ENCODE measurements at places on chromosomes 11 and 22.

DNA sequence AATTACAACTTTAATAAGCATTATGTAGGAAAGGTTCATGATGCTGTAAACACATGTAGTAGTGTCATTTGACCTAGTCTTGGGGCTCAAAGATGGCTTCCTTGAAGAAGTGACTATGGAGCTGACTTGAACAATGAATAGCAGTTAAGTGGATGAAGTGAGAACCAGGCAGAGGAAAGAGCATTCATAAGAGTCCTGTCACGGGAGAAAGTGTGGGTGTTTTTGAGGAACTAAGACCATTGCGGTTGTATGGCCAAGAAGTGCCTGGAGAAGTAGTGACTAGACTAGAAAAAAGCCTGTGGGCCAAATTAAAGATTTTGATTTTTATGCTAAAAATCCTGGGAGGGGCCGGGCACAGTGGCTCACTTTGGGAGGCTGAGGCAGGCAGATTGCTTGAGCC, 7.2 kb upstream of the IL18BP start:
- no peak for DNase-seq

DNA sequence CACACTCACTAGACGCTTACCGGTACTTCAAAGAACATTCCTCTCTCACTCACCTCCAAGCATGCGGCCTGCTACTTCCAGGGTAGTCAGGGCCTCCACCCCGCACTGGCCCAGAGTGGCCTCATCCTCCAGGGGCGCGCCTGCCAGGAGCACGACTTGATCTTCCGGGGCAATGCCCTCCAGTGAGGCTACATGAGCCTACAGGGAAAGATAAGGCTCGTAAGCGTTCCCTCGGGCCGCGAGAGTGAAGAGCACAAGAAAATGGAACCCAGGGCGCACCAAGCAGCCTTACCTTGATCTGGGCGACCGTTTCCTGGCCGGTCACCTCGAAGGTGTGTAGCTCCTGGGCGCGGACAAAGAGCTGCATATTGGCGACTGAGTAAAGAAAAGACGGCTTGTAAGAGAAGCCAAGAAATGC, 478 bp downstream of the FAU start:
- DNase-seq, result no peak

GRCh38 chr22:19911540-19912270, 29.9 kb upstream of the COMT start:
- DNase-seq, result no peak

DNA sequence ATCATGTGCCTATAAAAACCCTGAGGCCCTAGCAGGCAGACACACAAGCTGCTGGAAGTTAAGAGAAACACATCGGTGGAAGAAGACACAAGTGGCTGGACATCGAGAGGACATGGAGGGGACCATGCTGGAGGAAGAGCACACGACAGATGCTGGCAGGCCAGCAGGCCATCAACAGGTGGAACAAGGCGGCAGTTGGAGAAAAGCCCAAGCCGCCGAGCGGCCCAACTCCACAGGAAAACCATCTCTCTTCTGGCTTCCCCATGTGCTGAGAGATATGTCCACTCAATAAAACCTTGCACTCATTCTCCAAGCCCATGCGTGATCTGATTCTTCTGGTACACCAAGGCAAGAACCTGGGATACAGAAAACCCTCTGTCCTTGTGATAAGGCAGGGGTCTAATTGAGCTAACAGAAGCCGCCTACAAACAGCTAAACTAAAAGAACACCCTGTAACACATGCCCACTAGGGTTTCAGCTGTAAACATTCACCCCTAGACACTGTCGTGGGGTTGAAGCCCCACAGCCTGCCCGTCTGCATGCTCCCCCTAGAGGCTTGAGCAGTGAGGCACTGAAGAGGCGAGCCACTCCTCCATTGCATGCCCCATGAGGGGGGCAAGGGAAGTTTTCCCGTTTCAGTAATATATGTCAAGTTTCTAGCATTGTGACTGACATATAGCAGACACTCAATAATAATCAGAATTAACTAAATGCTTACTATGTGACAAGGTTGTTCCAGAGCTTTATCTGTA, 39.0 kb upstream of the MMP20 start:
- DNase-seq, result no peak

DNA sequence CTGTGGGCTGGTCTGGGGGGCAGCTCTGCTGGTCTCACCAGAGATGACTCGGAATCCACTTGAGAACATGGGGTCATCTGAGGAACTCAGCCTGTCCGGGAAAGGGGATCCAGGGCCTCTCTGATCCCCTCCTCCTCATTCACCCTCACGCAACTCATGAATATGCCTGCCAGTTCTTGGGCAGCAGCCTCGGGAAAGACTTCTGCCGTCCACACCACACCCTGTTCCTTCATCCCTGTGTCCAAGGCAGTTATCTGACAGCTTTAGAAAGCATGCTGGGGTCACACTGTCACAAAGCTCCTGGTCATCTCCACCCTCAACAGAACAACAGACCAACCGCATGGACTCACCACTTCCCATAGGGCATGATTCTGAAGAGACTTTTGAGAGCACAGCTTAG, 88.3 kb downstream of the AMOTL1 start:
- no peak for DNase-seq

DNA sequence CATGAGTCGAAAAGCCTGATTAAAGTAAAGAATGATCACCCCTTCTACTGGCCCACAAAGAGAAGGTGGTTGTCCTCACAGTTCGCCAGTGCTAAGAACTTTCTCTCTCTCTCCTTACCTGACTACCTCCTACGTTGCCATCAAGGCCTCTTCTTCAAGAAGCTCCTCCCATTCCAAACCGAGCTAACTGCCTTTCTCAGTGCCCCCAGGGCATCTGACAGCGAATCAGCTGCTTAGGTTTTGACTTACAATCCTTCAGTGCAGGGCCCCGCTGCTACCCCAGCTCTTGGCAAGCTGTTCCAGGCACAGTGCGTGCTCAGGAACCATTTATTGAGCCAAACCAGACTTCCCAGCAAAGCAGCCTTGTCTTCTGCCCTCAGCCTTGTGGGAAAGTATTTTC, 5.8 kb downstream of the VSTM5 start:
- no peak for DNase-seq

GRCh38 chr11:115202900-115203552, 301.2 kb downstream of the CADM1 start:
- no peak for DNase-seq

DNA sequence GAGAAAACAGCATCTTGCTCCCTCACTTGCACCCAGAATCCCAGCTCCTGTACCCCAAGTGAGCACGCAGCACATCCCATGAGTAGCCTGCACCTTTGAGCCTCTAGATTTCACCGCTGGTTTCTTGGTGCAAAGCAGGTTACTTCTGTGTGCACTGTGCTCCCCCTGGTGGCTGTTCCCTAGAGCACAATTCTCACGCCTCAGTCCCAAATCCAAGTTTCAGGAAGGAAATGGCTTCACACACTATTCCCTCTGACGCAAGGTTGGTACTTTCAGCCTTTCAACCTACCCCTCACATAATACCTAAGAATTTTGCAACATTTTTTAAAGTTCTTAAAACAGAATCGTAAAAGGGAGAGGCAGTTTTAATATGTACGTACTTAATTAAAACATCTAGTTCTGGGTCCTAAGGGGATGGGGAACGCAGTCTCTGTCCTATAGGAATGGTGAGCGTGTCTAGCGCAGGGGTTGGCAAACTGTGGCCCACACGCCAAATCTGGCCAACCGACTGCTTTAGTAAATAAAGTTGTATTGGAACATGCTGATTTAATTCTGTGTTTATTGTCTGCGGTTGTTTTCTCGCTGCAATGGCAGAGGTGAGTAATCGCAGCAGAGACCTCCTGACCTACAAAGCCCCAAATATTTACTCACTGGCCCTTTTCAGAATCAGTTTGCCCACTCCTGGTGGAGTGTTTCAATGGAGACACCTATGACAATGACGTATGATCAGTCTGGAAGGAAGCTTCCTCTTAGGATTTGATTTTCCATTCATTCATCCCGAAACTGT, 27.5 kb downstream of the DHCR7 start:
- DNase-seq, result no peak

DNA sequence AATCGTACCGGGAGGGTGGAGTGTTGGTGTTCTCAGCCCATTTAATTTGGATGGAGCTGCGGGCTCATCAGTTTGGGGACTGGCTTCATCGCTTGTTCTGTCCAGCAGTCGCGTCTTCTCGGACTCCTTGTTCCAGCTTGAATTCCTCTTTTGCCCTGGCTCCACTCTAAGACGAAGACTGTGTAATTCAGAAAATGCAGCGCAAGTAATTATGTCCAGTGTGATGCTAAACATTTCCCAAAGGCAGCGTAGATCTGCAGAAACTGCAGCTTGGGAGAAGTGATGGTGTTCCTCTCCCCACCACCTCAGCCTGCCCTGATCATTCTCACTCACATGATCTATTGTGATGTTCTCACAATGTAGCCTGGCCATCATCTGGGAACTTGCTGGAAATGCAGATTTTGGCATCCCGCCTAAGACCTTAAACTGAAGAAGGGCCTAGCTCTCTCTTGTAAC, 666 bp downstream of the SLC25A18 start:
- DNase-seq, result no peak

- no peak for DNase-seq
Measured at GRCh38 chr22:31857247-31857646, 87.1 kb upstream of the YWHAH start.

- no peak for DNase-seq
Measured at GRCh38 chr11:63705526-63705925, 24.2 kb downstream of the RTN3 start.

GRCh38 chr11:30917859-30918478, 331.8 kb upstream of the MPPED2 start:
- DNase-seq, result no peak

DNA sequence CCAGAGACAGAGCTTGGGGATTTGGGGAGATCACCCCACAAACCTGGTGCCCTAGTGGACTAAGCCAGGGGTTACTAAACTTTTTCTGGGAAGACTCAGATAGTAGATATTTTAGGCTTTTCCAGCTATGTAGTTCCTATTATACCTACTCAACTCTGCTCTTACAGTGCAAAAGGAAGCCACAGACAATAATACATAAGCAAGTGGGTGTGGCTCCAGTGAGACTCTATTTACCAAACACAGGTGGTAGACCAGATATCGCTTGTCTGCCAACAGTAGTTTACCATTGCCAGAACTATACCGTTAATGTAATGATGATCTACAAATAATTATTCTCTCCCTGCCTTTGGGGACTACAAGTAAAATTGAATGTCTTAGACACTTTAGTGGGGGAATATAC, 6.9 kb downstream of the LDHC start:
- DNase-seq, result no peak

DNA sequence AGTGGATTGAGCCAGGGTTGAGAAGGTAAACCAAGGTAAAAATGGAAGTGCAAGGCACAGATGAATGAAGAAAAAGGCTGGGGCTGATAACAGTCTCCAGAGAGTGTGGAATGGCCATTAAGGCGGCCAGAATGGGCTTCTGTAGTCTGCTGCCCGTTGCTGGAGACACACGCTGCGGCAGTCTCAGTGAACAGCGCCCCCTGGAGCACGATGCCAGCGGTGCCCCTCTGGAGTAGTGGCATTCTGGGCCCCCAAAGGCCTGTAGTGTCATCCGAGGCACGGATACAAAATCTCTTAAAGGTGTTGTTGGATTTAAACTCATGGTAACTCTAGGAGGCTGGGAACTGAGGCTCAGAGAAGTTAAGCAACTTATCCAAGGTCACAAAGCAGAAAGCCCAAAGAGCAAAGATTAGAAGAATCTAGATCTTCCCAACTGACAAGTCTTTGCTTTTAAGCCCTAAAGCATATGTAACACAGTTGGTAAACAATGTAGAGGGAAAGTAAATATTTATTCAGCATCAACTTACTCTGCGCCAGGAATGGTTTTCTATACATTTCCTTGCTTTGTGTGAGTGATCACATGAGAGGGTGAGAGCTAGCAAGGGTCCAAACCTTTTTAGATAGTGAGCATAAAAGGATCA, 18.2 kb downstream of the KCNJ1 start:
- DNase-seq, result no peak

DNA sequence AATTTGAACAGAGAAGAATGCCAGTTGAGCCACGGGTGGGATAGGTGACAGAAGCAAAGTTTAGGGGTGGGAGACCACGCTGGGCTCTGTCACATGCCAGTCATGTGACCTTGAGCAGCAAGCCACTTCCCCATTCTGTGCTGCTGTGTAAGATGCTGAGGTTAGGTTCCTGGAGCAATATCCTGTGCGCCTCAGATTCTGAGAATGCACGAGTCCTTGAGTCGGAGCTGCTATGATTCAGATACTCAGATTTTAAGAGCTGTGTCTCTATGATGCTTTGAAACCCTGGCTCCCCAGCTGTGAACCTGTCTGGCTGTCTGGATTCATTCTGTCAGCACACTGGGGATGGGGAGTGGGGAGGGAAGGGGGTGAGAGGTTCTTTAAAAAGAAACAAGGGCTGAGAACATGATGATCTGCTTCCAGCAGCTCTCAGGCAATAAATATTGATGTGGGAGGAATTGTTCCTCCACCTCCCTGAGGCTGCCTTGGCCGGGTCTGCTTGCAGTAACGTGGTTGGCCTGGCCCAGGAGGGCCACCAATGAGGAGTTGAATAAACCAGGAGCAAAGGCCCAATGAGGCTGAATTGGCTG, 24.0 kb downstream of the SLCO2B1 start:
- no peak for DNase-seq

DNA sequence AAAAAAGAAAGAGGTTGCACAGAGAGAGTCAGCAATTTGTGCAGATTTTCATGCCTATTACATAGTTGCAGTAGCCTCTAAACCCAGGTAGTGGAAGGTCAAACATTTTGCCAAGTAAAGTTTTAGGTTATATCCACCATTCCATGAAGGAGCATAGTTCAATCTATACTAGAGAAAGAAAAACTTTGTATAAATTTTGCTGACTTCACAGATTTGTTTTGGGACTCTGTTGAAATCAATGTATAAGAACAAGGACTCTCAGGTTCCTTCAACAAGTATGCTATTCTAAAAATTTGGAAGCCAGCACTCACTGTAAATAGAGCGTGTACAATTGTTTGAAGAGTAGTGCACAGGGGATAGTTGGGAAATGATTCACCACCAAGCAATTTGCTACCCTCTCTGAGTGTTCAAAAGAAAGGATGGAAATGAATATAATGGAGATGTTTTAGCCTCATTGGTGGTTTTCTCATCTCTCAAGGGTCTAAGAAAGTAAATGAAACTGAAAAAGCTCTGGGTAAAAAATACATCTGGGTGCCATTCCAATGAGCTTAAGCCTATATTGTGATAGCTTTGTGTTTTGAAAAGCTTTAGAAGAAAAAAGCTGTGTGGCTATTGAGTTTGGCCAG, 508.4 kb upstream of the LUZP2 start:
- DNase-seq, result no peak

GRCh38 chr11:17894929-17895658, 117.8 kb downstream of the SERGEF start:
- no peak for DNase-seq

DNA sequence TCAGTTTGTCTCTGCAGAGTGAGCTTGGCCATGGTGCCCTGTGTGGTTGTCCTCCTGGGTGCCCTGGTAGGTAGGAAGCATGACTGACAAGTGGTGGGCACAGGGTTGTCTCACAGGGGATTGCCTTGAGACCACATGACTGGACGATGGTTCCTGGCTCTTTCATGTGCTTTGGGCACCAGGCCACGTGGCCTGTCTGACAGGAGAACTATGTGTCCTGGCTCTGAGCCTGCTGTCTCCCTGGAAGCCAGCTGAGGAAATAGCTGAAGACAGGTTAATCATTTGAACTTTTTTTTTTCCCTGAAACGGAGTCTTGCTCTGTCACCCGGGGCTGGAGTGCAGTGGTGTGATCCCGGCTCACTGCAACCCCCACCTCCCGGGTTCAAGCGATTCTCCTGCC, 93.2 kb downstream of the LDLRAD3 start:
- DNase-seq, result no peak

Data from esophagus squamous epithelium (tissue), 5 donors.